Foreskin fibroblast (primary cell): ENCODE measurements at places on chromosomes 5 and 9.

DNA sequence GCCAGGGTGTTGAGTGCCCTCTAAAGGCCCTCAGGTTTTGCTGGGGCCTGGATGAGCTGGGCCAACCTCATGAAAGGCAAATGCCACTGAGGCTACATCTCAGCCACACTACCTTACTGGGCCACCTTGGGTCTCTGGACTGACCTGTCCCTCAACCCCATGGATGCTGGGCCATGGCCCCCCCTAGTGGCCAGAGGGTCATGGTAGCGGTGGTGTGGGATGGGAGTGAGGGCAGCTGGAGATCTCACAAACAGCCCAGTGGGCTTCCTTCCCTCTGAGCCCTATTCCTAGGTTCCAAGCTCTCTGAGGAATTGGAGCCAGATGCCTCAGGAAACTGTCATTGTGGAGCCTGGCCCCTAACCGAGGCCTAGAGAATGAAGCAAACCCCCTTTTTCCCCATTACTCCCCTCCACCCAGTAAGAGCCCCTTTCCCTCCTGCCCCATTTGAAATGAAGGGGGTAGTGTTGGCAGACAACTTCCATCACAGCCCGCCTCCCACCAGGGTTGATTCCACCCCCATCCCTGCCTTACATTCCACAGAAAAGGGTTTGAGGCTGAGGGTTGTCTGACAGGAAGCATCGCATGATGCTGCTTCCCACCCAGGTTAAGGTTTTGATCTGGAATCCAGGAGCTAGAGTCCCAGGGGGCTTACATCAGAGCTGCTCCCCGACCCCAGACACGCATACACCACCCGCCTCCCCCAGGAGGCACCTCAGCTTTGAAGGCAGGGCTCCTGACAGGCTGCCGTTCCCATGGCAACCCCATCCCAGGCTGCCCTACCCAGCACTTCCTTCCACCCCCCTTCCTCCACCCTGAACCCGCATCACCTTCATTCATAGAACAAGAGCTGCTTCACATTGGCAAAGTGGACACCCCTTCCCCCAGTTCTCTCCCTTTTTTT is 63.9 kb downstream of the PCDH1 start:
- DNase-seq: no peak

GRCh38 chr9:8736805-8737204 is 937.2 kb upstream of the DMAC1 start:
- DNase-seq: no peak

DNA sequence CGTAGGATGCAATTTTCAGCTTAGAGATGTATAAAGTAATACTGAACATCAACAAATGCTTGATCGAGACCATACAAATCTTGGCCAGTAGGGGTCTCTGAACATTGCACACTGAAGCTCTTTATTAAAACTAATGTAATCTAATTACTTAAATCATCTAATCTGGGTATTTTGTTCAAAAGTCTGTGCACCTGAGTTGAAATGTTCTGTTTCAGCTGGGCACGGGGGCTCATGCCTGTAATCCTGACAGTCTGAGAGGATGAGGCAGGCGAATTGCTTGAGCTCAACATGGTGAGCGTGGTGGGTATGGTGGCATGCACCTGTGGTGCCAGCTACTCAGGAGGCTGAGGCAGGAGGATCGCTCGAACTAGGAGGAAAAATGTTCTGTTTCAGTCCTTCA is 41.0 kb downstream of the ESM1 start:
- peak; percentile 30 for DNase-seq

GRCh38 chr9:116817762-116818161 is 130.7 kb downstream of the TRIM32 start:
- DNase-seq: no peak

- DNase-seq: no peak
These were observed 21.4 kb downstream of the SPZ1 start for GRCh38 chr5:80341016-80341775.

DNA sequence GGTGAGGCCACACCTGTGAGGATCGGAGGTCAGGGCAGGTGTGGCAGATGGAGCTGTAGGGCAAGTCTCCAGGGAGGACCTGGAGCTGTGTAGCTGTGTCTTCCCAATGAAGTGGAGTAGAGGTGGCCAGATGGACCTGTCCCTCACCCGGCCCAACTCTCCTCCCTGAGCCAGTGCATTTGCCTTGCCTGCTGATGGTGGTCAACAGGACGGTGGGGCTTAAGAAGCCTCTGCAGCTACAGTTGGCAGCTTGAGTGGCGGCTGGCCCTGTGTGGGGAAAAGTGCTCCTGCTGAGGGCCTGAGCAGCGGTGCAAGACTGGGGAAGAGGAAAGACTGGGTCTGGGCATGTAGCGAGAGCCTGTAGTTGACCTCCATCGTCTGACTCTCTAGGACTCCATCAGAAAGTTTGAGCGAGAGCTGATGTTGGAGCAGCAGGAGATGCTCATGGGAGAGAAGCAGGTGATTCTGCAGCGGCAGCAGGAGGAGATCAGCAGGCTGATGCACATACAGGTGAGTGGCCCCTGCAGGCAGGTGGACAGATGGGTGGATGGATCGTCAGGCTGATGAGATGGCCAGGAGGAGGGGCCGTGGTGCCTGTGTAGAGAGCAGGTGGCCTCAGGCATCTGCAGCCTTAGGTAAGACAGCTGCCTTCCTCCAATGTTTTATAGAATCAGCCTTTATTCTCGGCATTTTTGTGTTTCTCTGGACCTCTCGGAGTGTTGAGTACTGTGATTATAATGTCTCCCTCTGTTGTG is 24.9 kb downstream of the PITX1 start:
- no peak for DNase-seq

- DNase-seq: peak; percentile 6
These were observed 24.3 kb upstream of the PRRC1 start for GRCh38 chr5:127492854-127493738.

DNA sequence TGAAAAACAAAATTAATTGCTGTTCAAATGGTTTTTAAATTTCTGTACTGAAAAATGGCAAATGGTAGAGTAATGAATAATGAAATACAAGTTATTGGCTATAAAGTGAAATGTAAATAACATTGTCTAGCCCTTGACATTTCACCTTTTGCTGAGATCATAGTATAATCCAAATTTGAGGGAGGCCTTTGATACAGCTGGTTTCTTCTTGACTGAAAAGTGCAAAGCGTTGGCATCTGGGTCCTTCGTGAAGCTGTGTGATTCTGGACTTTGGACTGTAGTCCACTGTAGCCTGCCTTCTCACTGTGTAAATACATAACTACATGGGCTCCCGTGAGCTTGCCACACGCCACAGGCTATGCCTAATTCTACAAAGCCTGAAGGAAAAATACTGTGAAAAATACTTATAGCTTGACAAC is 52.3 kb downstream of the ARHGEF28 start:
- DNase-seq: no peak

DNA sequence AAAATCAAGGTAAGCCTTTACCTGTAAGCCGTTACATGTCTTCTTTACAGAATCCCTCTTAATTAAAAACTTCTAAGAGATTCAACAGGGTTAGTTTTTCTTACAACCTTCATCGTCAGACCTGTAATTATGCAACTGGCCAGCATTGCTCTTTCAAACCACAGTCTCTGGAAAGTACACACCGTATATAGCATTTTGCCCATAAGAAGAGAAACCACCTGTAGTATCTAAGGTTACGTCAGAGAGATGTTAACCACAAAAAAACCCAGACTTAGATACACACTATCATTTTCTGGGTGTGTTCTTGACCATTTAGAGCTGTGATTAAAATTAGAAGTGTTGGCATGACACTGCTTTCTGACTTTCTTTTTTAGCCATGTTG is 140.0 kb downstream of the MUSK start:
- DNase-seq: no peak

DNA sequence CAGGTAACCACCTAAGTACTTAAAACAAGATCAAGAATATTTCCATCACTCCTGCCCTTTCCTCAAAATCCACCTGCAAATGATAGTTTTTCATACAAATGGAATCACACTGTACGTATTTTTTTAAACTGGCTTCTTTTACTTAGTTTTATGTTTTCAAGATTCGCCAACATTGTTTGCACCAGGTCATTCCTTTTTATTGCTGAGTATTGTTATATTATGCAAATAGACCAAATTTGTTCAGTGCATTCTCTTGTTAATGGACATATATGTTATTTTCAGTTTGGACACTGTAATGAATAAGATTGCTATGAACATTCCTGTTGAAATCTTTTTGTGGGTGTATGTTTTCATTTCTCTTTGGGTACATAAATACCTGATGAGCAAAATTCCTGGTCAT is 8.3 kb upstream of the ANKRD31 start:
- DNase-seq: no peak

DNA sequence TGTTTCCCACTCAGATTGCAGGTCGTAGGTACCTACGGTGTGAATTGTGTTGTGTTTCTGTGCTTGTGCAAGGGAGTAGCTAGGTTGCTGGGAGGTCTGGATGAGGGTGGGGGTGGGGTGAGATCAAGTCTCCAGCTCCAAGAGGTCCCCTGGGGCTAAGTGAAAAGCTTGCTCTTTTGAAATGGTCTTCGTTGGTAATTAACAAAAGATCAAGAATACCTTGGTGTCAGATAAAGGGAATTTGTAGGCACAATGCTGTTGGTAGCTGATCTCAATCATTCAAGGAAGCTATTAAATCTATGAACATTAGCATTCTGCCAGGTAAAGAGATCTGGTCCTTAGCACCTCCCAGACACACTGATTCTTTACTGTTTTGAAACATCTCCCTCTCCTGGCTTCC is 928 bp upstream of the PCDHGC4 start:
- no peak for DNase-seq
